Foreskin melanocyte (primary cell): ENCODE measurements at places on chromosomes 5 and 9.

DNA sequence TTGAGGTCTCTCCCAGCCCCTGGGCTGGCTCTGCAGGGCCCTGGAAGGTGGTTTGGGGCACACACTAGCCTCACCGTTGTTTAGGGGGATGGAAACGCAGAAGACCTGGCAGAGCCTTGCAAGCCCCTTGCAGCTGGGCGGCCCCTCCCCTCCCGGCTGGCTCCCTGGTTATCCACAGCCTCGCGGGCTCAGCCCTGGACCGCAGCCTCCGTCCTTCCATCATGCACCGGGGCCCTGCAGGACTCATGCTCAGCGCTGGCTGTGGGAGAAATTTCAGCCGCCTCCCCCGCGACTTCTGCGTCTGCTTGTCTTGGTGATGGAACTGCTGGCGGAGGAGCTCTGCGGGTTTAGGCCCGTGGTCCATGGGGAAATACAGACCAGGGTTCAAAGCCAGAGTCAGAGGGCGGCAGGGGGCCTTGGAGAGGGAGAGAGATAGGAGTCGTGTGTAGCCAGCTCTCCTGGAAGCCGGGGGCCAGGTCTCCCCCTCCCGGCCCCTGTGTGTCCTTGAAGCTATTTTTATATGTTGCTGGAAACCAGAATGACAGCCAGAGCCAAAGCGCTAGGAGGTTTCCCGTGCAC lies 75.8 kb upstream of the IER5L start:
- DNase-seq = no peak

GRCh38 chr9:114371973-114372917 lies 15.5 kb downstream of the AKNA start:
- DNase-seq = peak; percentile 64

DNA sequence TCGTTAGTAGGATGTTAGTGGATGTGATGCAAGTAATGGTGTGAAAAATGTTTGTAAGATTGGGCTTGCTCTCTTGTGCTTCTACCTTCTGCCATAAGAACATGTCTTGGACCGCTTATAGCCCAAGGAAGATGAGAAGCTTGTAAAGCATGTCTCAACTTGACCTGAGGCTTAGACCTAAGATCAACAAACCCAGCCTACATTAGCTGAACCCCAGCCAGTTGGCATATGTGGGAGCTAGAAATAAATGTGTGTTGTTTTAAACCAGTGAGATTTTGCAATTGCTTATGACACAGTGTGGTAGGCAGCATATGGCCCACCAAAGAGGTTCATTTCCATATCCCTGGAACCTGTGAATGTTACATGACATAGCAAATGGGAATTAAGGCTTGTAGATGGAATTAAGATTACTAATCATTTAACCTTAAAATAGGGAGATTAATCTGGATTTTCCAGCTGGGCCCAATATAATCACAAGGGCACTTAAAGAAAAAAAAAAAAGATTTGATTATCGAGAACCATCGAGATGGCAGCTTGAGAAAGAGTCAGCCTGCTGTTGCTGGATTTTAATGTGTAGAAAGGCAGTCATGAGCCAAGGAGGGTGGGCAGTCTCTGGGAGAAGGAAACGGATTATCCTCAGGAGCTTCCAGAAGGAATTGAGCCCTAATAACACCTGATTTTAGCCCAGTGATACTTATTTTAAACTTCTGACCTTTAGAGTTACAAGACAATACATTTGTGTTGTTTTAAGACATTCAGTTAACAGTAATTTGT lies 27.3 kb upstream of the EDIL3 start:
- DNase-seq = no peak

- DNase-seq = peak; percentile 46
These were observed 78.4 kb upstream of the ATP10B start for GRCh38 chr5:160930406-160930805.

GRCh38 chr5:173371400-173371799 lies 43.2 kb upstream of the STC2 start:
- DNase-seq = no peak

- DNase-seq = no peak
These were observed 64.3 kb upstream of the PTCH1 start for GRCh38 chr9:95580812-95581761.

- DNase-seq = no peak
These were observed 111.6 kb downstream of the COL5A1 start for GRCh38 chr9:134753191-134753590.

- no peak for DNase-seq
These were observed 244.3 kb upstream of the PUM3 start for GRCh38 chr9:3088219-3088618.

DNA sequence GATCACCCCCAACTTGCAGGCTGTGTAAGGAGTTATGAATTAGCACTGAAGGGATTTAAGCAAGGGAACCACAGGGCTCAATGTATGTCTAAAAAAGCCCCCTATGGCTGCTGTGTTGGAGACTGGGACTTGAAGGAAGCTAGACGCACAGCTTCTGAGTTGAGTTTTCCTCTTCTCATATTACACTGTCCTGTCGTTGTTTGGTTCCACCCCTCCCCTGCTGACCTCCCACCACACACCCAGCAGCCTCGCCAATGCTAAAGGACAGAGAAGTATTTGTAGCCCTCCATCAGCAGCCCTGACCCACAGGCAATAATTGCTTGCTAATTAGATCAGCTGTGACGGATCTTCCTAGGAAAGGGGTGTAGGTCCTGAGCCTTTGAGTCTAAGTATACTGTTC lies 15.1 kb upstream of the CARTPT start:
- no peak for DNase-seq

GRCh38 chr5:63375851-63376250 lies 586.4 kb downstream of the HTR1A start:
- DNase-seq = no peak

DNA sequence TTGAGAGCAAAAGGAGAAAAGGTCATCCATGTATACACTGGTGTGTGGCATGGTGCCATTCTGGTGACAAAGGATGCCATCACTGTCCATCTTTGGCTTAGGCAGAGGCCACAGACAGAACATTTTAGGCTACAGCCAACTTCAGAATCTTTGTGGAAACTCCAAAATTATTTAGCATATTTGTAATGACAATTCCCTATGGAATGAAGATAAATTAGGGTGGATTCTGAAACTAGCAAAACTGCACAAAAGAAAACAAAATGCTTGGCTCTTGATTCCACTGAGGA lies 92.5 kb downstream of the FBXW11 start:
- no peak for DNase-seq

DNA sequence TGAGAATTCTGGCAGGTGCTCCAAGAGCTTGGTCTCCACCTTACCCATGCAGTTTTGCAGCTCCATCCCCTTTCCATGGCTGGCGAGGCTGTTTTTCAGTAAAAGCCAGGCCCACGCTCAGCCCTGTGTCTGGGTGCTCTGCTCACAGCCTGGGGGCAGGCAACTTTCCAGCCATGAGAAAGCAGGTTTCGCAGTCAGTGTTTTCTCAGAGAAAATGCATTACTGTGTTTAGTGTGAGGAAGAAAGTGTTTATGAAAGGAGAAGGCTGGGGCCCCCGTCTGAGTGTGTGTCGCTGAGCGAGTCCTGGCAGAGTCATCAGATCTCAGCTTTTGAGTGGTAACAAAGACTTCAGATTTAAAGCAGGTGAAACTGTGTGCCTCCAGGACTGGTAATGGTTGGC lies 248.1 kb downstream of the IRX1 start:
- DNase-seq = peak; percentile 3

GRCh38 chr5:137754961-137755762 lies 999 bp upstream of the HNRNPA0 start:
- DNase-seq = peak; percentile 19

- no peak for DNase-seq
These were observed 7.0 kb upstream of the IL12B start for GRCh38 chr5:159337016-159337955.

- no peak for DNase-seq
These were observed 468.1 kb downstream of the KCTD16 start for GRCh38 chr5:144638787-144639186.

DNA sequence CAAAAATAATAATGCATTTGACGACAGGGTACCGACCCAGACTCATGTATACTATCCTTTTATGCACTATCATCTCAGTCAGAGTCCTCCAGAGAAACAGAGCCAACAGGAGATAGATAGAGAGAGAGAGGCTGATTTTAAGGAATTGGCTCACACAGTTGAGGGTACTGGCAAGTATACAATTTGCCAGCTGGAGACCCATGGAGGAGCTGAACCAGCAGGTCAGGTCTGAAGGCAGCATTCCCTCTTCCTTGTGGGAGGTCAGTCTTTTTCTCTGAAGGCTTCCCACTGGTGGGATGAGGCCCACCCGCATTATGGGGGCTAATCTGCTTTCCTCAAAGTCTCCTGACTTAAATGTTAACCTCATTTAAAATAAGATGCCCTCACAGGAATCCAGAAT lies 17.3 kb upstream of the MED10 start:
- no peak for DNase-seq

DNA sequence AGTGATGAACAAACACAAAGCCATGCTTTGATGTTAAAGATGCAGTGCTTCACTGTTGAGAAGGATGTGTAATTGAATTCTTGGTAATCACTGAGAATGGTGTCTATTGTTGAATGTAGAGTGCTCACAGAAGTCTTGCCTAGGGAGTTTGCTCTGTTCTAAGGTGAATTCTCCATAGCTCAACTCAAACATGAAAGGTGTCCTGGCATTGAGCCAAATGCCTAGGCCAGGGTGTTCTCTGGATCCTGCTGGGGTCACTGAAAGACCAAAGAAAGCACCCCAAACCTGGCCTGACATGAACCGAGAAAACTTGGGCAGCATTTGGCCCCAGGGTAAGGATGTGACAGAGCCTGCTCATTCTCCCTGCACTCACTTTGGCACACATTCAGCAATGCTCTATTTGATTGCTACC lies 217.3 kb downstream of the ARL15 start:
- DNase-seq = peak; percentile 91

DNA sequence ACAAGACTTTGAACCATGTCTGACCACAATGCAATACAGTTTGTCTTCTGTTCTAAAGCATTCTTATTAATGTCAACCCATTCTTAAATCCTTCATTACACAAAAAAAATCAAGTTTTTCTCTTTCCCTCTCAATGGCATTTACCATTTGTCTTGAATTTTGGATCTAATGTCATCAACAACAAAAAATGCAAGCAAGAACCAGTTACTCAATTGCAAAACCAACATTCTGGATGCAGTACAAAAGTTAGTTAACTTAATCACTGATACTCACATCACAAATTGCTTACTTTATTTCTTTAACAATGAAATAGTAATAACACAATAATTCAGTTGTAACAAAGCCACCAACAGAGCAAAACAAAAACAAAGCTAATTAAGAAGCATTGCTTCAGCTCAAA lies 6.0 kb downstream of the C9orf40 start:
- DNase-seq = no peak

DNA sequence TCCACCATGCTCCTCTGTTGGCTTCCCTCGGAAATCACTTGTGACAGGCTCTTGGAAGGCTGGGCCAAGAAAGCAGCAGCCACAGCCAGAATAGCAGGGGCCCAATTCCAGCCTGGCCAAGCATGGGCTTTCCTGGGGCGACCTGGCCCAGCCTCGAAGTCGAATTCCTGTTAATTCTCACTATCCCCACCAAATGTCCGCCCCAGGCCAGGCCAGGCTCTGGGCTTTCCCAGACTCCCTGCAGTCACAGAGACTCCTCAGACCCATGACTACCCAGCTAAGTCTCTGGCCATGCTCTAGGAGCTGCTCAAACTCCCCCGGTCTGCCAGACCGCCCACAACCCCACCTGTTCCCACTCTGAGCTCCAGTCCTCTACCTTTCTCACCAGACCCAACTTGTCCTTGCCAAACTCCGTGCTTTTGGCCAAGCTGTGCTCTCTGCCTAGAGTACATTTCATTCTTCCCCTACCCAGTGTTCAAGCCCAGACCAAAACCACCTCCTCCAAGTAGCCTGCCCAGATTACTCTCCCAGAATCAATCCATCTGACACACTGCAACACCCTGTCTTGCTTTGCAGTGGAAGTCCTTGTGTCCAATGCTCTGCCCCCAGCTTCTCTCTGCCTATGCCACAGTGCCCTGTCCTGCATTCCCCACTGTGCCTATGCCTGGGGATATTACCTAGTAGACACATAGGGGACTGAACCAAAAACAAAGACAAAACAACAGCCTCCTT lies 26.2 kb downstream of the SHB start:
- no peak for DNase-seq

- DNase-seq = no peak
These were observed 17.0 kb upstream of the C1QTNF3 start for GRCh38 chr5:34059977-34060376.

- DNase-seq = no peak
These were observed 59.0 kb upstream of the UBAC1 start for GRCh38 chr9:136020206-136020605.

DNA sequence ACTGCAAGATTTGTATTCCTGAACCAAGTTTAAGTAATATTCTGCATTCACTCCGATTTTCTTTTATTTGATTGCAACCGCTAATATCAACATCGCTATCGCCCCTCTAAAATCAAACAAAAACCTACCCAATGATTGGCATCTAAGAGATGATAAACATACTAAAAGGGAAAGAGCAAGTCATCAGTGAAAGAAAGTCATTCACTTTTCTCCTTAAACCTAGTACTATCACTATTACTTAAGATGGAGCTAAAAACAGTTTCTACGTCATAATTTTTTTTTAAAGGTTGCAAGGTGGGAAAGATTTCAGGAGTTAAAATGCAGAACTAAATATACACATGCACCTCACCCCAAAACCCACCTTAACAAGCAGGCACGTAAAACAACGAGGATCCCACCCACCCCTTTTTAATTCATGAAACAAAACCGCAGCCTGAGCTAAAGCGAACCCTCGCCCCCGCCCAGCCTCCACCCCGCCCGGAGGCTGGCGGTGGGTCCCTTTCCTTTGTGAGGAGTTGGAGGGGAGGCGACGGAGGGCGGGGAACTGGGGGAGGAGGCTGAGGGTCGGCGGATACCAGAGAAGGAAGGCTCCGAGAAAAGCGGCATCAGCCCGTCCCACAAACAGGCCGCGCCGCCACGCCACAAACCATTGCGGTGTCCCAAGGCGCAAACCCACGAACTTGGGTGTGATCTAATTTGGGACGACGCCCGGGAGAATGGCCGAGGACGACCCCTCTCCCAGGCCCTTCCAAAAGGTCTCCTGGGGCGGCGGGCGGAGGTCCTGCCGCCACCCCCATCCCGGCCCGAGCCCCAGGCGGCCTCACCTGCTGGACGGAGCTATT lies 861 bp downstream of the UBQLN1 start:
- no peak for DNase-seq

DNA sequence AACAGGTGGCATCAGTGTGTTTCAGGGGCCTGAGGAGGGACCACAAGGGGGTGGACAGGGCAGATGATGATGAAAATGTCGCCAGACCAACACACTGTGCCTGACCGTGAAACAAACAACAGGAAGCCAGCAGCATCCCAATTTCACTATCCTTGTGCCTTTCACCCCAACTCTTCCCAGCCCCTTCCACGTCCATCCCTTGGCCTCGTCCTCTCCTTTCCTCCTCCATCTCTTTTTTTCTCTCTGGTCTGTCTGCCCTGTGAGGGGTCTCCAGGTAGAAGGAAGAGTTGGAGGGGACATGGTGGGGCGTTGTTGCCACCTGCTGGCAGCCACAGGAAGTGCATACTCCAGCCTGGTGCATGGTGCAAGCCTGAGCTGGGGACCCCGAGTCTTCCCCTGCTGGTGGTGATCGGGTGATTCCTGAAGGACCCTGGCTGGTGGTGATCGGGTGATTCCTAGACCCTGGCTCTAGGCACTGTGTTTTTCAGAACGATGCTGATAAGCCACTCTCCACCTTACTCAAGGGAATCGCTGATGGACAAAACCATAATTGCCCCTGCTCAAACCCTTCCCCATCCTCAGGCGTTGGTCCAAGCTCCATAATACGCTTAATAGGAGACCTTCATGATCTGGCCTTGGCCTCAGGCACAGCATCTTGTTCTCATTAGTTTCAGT lies 21.7 kb upstream of the NSD1 start:
- DNase-seq = no peak

GRCh38 chr5:76175821-76176403 lies 92.7 kb downstream of the SV2C start:
- no peak for DNase-seq
